ENCODE measurements at places on chromosomes 12 and 14. TPM values are rescaled to one million over a fixed set of nuclear protein-coding genes. Genes with fewer than 3 reads are reported as not detected.
A peak's percentile ranks its signal among the peaks of the same experiment; 100 is the strongest.

Gene CLEC12A
- not detected for total RNA-seq

Gene C1S
- total RNA-seq: 72.6 TPM

GRCh38 chr12:64221651-64222008 lies 466 bp downstream of the KICS2 start:
- DNase-seq: peak; percentile 71

DNA sequence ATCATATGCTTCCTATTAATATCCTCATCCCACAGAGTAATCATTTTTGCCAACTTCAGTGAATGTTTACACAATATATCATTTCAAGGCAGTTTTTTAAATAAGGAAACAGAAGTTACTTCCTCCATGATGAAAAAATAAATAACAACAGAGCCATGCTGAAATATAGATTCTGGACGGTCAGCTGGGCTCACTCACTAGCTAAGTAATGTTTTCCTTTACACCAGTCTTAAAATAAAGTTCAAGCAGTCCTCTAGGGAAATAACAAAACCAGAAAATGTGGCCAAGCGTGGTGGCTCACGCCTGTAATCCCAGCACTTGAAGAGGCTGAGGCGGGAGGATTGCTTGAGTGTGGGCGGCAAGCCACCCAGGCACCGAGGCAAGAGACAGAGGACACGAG lies 28.7 kb downstream of the AICDA start:
- no peak for DNase-seq

DNA sequence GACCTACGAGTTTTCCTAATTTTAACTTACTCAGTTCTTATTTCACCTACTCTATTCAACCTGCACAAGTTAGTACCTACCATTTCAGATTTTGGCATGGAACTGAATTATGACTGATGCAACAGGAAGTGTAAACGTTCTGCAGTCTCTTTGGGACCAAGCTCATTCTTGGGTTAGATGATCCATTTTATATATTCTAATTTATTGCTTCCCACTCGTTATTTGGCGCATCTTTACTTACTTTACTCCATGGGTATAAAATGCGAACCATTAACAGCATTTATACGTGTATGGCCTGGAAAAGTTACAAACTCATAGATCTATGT lies 1.0 kb upstream of the EML1 start:
- no peak for DNase-seq

DNA sequence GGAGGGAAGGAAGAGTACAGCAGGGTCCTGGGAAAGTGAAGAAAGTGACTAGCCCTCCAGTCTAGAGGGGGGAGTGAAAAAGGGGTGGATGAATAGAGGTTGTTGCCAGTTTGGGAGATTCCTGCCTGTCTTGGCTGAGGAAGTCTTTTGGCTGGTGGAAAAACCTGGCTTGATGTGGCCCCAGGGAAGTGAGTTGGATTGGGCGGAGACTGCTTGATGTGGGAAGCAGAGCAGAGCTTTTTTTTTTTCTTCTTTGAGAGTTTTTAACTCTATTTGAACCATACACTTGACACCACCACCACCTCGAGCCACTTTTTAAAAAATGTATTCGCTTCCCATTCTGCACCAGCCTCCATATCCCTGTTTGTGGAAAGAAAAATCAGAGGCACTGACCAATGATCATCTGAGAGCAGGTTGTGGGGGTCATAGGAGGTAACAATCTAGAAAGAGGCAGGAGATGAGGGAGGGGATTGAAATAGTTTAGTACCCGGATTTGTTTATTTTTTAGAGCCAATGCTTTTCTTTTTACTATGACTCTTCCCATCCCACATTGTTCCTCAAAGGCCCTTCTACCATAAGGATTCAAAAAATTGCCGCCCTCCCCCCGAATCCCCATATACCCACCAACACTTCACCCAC lies 690 bp upstream of the DTX3 start:
- peak; percentile 61 for DNase-seq

All from renal cortical epithelial cell (primary cell).